Thymus (tissue), 14 donors: ENCODE measurements at places on chromosomes 11 and 22. TPM values are rescaled to one million over a fixed set of nuclear protein-coding genes. Genes with fewer than 3 reads are reported as not detected.

Gene SYT12
- polyA plus RNA-seq, result 0.68 TPM

Gene LMO2
- 31.1 TPM for polyA plus RNA-seq

GRCh38 chr11:128501632-128502549 lies 85.5 kb downstream of the ETS1 start:
- H3K27ac ChIP-seq, result peak overlapping the region; percentile 10
- peaks cover 95% of the 10 kb centered on the region for H3K4me1 ChIP-seq
- peaks cover 44% of the 10 kb centered on the region for H3K36me3 ChIP-seq
- H3K27me3 ChIP-seq, result no peaks in the 10 kb centered on the region
- H3K4me3 ChIP-seq, result no peak overlapping the region

DNA sequence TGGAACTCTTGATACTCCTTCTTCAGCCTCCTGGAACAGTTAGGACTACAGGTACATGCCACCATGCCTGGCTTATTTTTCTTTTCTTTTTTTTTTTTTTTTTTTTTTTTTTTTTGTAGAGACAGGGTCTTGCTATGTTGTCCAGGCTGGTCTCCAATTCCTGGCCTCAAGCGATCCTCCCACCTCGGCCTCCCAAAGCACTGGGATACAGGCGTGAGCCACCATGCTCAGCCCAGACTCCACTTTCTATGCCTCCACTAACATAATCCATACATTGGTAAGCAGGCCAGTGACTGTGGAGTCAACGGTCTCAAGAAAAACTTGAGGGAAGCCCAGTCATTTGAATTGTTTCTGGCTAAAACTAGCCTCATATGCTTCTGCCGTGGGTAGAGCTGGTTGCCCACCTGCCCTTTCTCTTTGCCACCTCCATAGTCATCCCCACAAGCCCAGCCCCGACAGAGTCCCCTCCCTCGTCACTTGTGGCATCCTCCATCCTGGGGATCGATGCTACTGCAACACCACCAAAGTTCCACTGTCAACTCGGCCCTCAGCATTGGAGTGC lies 2.4 kb downstream of the SCN2B start:
- H3K4me1 ChIP-seq, result peaks cover 5% of the 10 kb centered on the region
- no peak overlapping the region for H3K4me3 ChIP-seq
- H3K36me3 ChIP-seq, result no peaks in the 10 kb centered on the region
- no peak overlapping the region for H3K27ac ChIP-seq
- H3K27me3 ChIP-seq, result peaks cover 23% of the 10 kb centered on the region

DNA sequence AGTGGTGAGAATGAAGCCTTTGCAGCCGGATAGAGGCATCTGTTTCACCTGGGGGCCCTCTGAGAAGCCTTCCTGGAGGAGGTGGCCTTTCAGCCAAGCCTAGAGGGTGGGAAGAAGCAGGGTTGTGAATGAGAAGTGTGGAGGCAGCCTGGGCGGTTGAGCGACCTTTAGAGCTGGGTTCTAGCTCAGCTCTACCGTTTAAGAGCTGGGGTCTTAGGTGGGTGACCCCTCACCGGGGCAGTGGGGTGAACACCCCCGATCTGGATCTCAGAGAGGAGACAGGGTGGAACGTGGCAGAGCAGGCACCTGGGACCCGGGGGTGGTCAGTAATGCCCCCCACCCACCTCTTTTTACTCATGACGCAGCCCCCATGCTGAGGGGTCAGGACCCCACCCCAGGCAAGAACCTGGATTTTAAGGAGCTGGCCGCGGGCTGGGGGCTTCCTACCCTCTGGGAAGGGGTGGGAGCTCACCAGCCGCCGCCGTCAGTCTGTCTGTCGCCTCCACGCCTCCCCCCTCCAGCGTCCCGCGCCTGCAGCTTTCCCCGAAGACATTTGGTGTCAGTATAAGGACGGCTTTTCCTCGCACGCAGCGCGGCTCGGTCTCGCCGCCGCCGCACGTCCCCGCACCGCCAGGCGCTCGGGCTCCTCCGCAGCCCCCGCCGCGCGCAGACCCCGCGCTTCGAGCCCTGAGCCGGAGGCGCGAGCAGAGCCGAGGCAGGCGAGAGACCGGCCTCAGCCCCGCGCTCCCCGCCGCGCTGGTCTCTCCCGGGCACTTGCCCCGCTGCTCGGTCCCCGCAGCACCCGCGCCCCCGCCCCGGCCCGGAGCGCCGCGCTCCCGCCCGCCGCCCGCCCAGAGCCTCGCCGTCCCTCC lies 13.3 kb upstream of the CACNA1I start:
- H3K27me3 ChIP-seq, result peaks cover 94% of the 10 kb centered on the region
- H3K27ac ChIP-seq, result no peak overlapping the region
- H3K4me1 ChIP-seq, result peaks cover 26% of the 10 kb centered on the region
- DNase-seq, result peak; percentile 44

GRCh38 chr11:18536209-18536608 lies 9.5 kb upstream of the TSG101 start:
- H3K4me1 ChIP-seq, result no peaks in the 10 kb centered on the region
- no peak for DNase-seq

GRCh38 chr22:38858492-38858891 lies 13.5 kb downstream of the CBX6 start:
- H3K27me3 ChIP-seq, result no peaks in the 10 kb centered on the region
- DNase-seq, result no peak
- H3K36me3 ChIP-seq, result no peaks in the 10 kb centered on the region
- no peaks in the 10 kb centered on the region for H3K4me1 ChIP-seq
- H3K27ac ChIP-seq, result no peak overlapping the region

GRCh38 chr22:28594797-28595462 lies 84.7 kb downstream of the TTC28 start:
- no peaks in the 10 kb centered on the region for H3K27me3 ChIP-seq
- H3K4me3 ChIP-seq, result no peak overlapping the region
- no peak for DNase-seq

GRCh38 chr22:24460418-24461089 lies 33.2 kb downstream of the ADORA2A start:
- no peaks in the 10 kb centered on the region for H3K27me3 ChIP-seq
- no peak for DNase-seq
- no peak overlapping the region for H3K27ac ChIP-seq
- H3K36me3 ChIP-seq, result no peaks in the 10 kb centered on the region

GRCh38 chr11:111395749-111396148 lies 16.7 kb upstream of the POU2AF1 start:
- no peak overlapping the region for H3K27ac ChIP-seq
- no peak overlapping the region for H3K4me3 ChIP-seq
- no peak for DNase-seq
- H3K27me3 ChIP-seq, result no peaks in the 10 kb centered on the region
- H3K36me3 ChIP-seq, result no peaks in the 10 kb centered on the region
